ENCODE measurements at places on chromosomes 12 and 14. TPM values are rescaled to one million over a fixed set of nuclear protein-coding genes. Genes with fewer than 3 reads are reported as not detected.

The CIDEB gene
- 16.8 TPM for total RNA-seq

The KLRC2 gene
- total RNA-seq = not detected

The NELL2 gene
- 110 TPM for total RNA-seq

The ATN1 gene
- total RNA-seq = 24.1 TPM

The TSFM gene
- total RNA-seq = 17.9 TPM

The KLRC1 gene
- total RNA-seq = not detected

The BBOF1 gene
- total RNA-seq = 2.8 TPM

The DIO3 gene
- total RNA-seq = not detected

The HOXC6 gene
- not detected for total RNA-seq

The SMIM41 gene
- not detected for total RNA-seq

The INTS13 gene
- 21.2 TPM for total RNA-seq

The COL2A1 gene
- total RNA-seq = not detected

The SLC7A8 gene
- 2.0 TPM for total RNA-seq

The BCL11B gene
- 174 TPM for total RNA-seq

DNA sequence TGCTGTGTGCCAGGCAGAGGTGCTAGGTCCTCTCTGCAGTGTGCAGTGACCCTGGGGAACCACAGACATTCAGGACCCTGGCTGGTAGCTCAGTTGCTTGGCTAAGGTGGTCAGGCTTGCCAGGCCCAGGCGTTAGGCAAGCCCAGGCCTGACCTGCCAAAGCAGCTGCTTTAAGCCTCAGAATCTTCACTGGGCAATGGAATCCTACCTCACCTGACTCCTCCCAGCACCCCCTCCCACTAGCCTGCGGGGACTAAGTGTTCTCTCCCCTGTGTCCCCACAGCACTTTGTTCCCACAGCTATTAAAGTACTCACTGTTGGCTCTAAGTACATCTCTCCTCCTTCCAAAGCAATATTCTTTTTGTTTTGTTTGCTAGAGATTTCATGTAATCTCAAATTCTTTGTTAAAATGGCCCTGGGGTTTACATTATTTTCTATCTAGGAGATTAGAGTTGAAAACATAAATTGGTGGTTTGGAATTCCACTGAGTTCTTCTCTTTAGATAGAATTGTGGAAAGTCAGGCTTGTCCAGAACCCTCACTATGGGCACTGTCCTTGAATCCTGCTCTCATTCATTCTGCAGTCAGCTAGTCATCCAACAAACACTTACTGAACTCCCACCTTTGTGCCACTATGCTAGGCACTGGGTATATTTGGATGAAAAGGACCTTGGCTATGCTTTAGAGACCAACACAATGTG is 44.4 kb downstream of the DGLUCY start:
- DNase-seq = no peak

GRCh38 chr14:103803661-103804060 is 43.7 kb downstream of the PPP1R13B start:
- DNase-seq = no peak

DNA sequence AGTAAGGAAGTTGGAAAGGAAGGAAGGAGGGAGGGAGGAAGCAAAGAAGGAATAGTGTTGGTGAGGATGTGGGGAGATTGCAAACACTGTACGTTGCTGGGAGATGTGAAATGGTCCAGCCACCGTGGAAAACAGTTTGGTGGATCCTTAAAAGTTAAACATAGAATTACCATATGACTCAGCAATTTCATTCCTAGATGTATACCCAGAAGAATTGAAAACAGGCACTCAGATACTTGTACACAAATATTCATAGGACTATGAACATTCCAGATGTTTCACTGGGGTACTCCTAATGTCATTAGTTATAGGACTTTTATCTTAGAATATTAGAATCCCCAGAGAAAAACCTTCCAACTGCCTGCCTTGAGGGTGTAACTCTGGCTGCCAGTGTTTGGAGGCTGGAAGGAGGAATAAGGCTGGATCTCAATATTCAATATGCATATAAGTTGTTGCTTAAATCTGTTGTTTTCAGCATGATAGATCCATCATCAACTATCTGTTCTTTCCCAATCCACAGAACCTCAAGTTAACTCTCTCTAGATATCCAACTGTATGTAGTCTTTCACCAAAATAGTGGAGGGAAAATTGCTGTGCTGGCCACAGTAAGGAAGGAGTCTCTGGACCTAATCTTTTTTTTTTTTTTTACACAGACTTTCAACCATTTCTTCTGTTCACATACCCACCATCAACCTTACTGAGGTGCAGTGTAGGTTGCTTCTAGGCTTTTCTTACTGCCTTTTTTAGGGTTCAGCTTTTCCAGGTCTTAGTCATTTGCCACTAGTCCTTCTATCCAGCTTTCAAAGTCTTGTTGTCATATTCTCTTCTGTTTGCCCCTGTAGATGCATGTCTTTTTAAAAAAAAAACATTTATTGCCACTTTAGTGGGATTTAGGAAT is 94.5 kb downstream of the DNAI7 start:
- no peak for DNase-seq

- DNase-seq = no peak
Observed at GRCh38 chr14:20400965-20401593, 12.2 kb downstream of the TEP1 start.

- DNase-seq = no peak
Observed at GRCh38 chr12:124916374-124917134, 2.1 kb upstream of the UBC start.

DNA sequence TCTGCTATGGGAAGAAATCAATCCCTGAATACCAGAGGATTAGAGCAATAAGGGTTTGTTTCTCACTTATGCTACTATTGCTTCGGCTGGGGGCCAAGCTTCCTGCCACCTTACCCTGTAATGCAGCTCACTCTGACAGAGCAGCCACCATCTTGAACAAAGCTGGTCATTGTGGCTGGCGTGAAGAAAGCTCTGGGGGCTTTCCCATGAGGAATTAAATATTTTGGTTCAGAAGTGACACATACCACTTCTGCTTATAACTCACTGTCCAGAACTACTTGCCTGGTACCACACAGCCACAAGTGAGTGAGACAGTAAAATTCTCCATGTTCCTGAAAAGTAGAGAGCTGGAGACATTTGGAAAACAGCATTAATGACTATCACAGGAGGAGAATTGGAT is 82.6 kb downstream of the GALNT8 start:
- no peak for DNase-seq

DNA sequence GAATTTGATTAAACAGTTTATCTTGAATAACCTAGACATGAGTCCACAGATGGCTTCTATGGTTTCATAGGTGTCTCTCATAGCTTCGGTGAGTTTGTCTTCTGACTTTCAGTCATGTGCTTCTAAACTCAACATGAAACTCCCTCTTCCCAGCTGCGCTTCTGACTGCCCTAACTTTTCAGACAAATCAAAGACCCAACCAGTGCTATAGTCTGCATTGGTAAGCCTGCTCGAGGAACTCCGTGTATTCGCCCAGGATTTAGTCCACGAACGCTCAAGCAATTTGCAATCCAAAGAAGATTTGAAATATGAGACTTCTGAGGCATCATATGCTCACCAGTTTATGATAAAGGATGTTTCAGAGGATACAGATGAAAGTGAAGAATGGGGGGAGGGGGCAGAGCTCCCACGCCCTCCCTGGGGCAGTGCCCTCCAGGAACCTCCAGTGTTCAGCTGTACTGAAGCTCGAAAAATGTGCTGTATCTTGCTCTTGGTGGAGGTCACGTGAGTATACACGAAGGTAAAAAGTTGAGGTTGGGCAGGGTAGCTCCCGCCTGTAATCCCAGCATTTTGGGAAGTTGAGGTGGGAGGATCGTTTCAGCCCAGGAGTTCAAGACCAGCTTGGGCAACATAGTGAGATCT is 5.2 kb upstream of the RILPL2 start:
- no peak for DNase-seq

DNA sequence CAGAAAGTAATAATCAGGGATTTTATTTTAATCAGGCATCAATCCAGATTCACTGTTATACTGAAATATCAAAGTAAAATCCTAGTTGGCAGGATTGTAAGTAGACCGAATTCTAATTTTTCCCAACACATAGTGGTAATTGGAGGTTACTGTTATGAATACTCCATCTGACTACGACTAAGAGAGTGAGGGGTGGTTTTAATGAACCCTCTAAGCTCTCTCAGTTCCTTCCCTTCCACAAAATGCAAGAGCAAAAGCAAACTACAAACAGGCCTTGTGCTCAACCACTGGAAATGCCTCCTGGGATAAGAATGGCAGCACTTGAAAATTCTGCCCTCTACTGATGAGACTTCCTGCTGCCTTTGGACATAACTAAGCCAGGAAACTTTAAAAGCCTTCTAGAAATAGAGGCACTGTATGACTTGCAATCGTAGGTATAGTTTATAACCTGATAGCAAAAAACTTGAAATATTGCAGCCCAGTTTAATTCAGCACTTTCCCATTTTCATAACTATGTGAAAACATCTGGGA is 184.8 kb downstream of the SLC16A7 start:
- DNase-seq = no peak

- DNase-seq = no peak
Observed at GRCh38 chr12:88433997-88434703, 146.1 kb downstream of the KITLG start.

DNA sequence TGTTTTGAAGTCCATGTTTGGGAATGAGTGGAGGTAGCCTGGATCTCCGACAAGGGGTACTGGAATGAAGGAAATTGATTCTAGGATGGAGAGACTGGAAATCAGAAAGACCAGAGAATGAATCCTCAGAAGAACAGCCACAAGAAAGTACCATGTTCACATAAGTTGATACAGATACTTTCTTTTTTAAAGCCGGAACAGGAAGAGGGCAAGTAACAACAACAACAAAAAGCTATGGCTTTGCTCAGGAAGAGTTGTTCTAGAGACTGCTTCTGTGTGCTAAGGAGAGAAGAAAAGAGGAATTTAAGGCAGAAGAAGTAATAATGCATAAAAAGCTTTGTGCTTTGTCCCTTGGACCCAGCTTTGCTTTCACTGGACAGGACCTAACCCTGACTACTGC is 6.2 kb downstream of the TC2N start:
- no peak for DNase-seq

GRCh38 chr12:64229796-64230195 is 7.7 kb upstream of the KICS2 start:
- no peak for DNase-seq

GRCh38 chr12:96571101-96571862 is 81.9 kb downstream of the CFAP54 start:
- DNase-seq = no peak

GRCh38 chr14:94157197-94157596 is 16.9 kb upstream of the PPP4R4 start:
- no peak for DNase-seq

GRCh38 chr14:96922986-96923385 is 125.8 kb downstream of the VRK1 start:
- DNase-seq = no peak

DNA sequence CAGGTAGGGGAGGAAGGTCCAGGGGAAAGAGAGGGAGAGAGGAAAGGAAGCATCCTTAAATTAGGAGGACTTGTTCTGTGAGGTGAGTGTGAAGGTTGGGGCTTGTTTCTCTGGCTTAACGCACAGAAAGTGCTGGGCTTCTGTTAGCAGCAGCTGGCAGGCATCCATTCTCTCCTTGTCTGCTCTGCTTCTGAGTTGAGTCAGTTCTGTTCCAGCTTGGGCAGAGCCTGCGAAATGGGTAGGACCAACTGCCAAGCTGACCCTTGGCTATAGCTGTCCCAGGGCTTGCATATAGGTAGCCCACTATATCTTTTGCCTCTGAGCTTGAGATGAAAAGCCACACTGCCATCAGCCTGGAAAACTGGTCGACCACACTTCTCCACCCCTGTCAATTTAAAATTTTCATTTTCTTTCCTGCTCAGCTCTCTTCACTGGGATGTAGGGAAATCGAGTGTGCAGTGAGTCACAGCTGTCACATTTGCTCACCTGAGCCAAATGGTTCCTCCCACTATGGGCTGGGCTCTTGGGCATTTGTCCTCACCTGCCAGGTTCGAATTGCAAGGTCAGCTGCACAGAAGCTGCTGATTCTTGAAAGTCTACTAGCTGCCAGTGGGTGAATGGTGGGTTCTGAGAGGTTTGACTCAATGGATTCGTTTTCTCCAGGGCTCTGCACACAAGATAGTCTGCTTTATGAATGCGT is 256.4 kb upstream of the PWP1 start:
- DNase-seq = no peak

DNA sequence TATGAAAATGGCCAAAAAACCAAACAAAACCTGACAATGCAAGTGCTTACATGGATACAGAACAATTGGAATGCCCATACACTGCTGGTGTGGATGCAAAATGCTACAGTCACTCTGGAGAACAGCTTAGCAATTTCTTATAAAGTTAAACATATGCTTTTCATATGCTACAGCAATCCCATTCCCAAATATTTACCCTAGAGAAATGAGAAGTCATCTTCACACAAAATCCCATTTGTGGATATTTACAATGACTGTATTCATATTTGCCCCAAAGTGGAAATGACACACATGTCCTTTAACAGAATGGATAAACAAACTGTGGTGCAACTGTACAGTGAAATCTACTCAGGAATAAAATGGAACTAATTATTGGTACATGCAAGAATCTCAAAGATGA is 20.4 kb downstream of the SAV1 start:
- no peak for DNase-seq

DNA sequence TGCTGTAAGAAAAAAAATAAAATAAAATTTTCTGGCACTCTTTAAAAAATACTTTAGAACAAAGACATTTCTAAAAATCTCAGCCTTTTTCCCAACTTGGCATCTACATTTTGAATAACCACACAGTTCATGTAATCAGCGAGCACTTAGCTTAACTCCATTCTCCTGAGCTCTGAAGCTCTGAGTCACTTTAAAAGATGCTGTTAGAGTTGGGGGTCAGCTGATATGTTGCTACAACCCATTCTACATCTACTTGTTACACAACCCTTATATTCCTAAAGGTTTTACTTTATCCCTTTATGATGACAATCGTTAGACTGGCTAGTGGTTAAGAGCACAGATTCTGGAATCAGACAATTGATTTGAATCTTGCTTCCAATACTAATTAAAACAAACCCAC is 48.3 kb downstream of the SLC41A2 start:
- no peak for DNase-seq

- no peak for DNase-seq
Observed at GRCh38 chr14:57171363-57171762, 97.3 kb downstream of the EXOC5 start.

DNA sequence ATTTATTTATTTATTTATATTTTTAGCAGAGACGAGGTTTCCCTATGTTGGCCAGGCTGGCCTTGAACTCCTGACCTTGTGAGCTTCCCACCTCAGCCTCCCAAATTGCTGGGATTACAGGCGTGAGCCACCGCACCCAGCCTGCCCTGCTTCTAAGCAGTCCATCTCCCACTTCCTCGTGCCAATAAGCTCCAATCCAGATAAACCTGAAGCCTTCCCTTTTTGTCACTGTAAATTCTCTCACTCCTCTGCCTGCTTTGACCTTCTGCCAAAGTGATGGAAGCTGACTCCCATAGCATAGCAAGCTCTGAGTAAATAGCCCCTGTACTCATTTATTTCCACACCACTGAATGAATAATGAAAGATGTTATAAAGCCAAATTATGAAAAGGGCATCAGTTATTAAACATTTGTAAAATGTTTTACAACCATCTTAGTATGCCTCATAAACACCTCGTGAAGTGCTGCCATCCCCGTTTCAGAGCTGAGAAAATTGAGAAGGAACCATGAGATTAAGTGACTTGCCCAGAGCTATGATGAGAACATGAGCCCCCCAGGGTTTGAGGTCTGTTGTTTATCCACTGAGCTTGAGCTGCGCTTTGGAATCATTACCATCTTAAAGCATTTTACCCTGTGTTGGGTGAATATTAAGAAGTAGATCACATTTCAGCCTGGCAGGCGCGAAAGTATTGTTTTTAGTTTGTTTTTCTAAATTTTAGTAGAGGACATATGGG is 30.4 kb downstream of the MANSC1 start:
- no peak for DNase-seq

GRCh38 chr14:22131749-22132476 is 457.1 kb downstream of the DAD1 start:
- no peak for DNase-seq

GRCh38 chr14:75915045-75915444 is 66.8 kb downstream of the TGFB3 start:
- no peak for DNase-seq
